ENCODE measurements at places on chromosomes 5 and 9.
A peak's percentile ranks its signal among the peaks of the same experiment; 100 is the strongest.

DNA sequence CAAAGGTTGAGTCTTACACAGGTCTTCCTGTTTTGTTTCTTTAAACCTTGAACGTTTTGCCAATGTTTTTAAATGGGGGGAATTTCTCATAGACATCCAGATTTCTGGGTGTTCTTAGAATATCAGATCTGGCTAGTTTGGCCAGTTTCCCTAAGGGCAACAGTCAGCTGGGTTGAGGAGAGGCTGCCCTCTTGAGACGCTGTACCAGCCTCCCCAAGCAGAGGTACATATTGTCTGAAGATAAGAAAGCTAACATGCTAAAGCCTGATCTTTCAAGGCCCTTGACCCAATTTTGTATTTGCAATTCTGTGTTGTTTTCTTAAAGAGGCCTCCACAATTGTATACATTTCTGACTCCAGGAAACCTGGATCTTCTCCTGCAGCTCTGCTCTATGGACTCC is 21.9 kb upstream of the SH3GL2 start:
- DNase-seq = no peak

DNA sequence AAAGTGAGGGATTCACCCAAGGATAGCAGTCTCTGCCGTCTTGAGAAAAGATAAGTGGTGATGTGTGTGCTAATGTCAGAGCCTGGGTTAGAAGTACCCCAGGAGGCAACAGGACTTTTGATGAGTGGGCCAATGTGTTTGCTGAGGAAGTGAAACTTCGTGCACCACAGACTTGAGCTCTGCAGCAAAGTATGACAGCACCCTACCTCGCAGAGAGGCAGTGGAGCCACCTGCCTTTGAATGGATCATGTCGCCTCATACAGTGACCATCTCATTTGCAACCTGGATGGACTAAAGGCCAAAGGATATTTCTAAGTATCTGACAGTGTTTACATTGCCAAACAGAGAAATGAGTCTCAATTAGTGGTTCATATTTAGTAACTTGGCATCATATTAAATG is 593.9 kb upstream of the GRAMD2B start:
- no peak for DNase-seq

DNA sequence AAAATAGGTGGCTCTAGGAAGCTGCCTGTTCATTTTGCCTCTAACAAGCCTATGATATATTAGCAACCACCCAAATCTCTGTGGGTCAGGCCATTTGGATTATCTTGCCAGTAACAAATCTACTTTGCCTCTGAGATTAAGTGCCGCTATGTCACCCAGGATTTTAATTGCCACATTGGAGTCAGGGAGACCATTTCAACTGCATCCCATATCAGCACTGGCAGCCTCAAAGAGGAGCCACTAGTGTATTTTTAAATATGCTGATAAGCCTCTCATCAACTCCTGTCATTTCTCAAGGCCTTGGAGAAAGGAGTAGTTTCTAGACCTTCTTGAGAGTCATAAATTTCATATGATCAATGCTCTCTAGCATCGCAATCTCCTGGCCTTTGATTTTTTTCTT is 12.1 kb upstream of the ADAMTS19 start:
- no peak for DNase-seq

DNA sequence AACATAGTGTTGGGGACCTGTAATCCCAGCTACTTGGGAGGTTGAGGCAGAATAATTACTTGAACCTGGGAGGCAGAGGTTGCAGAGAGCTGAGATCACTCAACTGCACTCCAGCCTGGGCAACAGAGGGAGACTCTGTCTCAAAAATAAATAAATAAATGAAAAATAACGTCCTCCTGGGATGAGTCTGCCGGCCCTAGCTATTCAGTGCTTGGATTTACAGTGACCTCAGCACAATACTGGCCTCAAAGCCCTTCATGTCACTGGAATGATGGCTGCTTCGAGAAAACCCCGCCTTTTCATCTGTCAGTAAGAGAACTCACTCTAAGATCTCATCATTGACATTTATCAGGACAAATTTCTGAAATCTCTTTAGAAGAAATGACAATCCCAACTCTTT is 35.5 kb downstream of the SOX30 start:
- no peak for DNase-seq

- DNase-seq = no peak
These were observed 41.9 kb upstream of the UBQLN1 start for GRCh38 chr9:83749706-83750105.

DNA sequence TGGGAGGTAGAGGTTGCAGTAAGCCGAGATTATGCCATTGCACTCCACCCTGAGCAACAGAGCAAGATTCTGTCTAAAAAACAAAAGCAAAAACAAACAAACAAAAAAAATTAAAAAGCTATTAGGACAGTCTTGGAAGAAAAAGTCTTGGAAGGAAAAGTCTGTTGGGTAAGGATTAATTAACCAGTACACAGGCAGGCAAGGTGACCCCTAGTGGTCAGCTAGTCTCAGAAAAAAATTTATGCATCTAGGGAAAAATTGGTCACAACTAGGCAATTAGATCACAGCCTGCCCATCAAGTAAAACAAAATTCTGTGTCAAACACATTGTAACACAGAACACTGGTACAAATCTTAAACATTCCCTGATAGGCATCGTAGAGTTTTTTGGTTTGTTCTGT is 6.7 kb upstream of the ANKRD18B start:
- peak; percentile 48 for DNase-seq

- DNase-seq = peak; percentile 58
These were observed 118.1 kb upstream of the NFIL3 start for GRCh38 chr9:91541734-91542133.

- no peak for DNase-seq
These were observed 23.9 kb downstream of the SECISBP2 start for GRCh38 chr9:89342213-89342612.

DNA sequence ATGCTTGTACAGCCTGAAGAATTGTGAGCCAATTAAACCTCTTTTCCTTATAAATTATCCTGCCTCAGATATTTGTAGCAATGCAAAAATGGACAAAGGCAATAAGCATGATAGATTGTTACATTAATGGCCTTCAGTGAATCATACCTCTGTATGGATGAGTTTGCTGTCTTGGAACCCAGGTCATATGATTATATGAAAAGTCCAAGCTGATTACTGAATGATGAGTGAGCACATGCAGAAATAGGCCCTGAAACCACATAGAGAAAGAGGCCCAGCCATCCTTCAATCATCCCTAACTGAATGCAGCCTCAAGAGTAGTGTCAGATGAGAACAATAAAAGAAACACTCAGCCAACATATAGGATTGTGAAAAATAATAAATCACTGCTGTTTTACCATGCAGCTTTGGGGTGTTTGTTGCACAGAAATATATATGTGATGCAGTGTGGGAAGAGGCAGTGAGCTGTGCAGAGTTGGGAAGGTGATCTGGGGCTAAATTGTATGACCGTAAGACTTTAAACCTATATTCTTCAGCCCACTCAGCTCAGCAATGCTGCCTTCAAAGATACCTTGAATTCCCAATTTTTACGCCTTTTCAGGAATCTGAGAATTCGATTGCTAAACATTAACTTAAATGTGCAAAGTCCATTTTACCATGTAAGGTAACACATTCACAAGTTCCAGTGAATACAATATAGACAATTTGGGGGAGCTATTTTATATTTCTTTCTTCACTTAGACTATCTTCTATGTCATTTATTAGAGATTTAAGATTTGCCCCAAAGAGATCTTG is 36.3 kb upstream of the SHISAL2B start:
- DNase-seq = no peak

DNA sequence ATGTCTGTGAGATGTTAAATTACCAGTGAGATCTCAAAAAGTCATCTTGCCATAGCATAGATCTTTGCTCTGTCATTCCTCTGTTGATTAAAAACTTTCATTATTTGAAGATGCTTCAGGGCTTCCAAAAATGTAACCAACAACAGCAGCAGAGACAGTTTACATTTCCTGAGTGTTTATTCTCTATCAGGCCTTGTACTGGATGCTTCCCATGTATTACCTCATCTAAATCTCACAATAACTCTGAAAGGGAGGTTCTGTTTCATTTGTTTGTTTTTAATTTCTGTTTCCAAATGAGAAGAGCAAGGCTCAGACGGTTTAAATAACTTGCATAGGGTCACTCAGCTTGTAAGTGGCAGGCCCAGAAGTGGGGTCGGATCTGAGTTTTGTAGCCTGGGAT is 45.2 kb downstream of the MRRF start:
- no peak for DNase-seq

- DNase-seq = no peak
These were observed 107.7 kb downstream of the DMAC1 start for GRCh38 chr9:7691909-7692308.

- peak; percentile 84 for DNase-seq
These were observed 620.2 kb upstream of the DMAC1 start for GRCh38 chr9:8419596-8420275.

GRCh38 chr9:128077847-128078503 is 9.9 kb downstream of the SLC25A25 start:
- DNase-seq = no peak

DNA sequence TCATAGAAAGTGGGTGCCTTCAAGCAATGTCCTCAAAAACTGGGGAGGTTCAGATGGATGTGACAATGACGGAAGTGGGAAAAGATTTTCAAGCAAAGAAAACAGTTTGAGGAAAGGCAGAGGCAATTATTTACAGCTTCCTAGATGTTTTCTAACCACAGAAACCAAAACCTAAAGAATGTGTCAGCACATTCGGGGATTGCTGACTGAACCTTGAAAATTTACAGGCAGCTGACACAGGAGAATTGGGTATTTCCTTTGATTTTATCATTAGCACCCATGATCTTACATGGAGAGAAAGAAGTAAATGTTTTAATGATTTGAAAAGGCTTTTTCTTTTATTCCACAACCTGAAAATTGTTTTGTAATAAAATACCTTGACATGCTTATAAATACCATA is 369.0 kb downstream of the ACTL7B start:
- peak; percentile 84 for DNase-seq
